ENCODE measurements at places on chromosomes 3 and 15. TPM values are rescaled to one million over a fixed set of nuclear protein-coding genes. Genes with fewer than 3 reads are reported as not detected.

Gene ZNF620
- polyA plus RNA-seq = 9.5 TPM

DNA sequence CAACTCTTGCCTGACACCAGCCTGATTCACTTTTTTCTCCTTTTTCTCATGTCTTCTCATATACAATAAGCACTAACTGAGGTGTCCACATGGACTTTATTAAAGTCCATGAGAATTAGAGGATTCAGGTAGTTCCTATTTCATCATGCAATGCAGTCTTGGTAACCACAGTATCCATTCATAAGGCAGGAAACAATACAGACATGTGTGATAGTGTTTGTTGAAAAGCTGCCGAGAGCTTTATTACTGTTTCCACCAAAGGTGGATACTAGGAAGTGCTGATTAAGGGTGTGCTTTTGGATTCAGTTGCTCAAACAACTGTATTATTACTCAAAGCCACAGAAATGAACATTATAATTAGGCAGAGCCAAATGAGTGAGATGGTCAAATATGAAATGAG is 5.3 kb downstream of the CASR start:
- DNase-seq = no peak

Gene EPHA6
- polyA plus RNA-seq = 0.75 TPM

DNA sequence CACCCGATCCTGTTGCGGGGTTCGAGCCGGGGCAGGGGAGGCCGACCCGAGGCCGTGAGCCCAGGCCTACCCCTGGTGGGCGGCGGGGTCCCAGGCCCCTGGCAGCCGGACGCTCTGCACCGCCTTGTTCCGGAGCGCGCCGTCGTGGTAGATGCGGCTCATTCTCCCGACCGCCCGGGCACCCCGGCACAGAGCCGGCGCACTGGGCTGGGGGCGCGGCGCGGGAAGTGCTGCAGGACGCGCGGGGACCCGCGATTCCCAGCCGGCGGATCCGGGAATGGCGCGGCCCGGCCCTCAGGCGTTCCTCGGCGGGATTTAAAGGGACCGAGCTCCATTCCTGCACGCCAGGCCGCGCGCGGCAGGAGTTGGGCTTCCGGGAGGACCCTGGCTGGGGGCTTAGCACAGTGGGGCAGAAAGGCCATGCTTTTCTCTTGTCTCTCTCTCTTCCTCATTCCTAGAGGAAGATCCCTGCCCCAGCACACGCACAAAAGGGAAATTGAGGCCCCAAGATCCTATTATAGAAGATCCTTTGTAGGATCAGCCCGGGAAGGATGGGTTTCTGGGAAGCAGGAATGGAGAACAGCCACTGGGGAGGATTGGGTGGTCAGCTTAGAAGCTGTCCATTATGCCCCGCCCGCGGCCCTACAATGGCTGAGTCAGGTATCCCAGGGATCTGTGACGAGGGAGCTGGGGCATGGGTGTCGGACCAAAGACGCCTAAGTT is at the start of gene ARPIN:
TSS of gene ARPIN (minus strand) at position 279 of the 723 bp plus-strand sequence. CDS start at position 162, 117 bp downstream.
- peak; percentile 46 for DNase-seq

Gene GOLGA6A
- not detected for polyA plus RNA-seq

Gene TKT
- polyA plus RNA-seq = 231 TPM

All from right lung (tissue), 10 donors.